ENCODE measurements at places on chromosomes 13 and 19. TPM values are rescaled to one million over a fixed set of nuclear protein-coding genes. Genes with fewer than 3 reads are reported as not detected.

Gene KLF1
- not detected for total RNA-seq

- H3K4me3 ChIP-seq: no peak within 1 kb of the TSS
- H3K4me1 ChIP-seq: no peaks in the 10 kb centered on the region
- H3K27me3 ChIP-seq: no peaks in the 10 kb centered on the region
- peak; percentile 76 for DNase-seq
These were observed at the start of gene SLITRK6 for GRCh38 chr13:85799097-85799582. Gene SLITRK6, minus strand, starts transcription at chr13:85799419. Its CDS starts 2,911 bp downstream, at chr13:85796508.

DNA sequence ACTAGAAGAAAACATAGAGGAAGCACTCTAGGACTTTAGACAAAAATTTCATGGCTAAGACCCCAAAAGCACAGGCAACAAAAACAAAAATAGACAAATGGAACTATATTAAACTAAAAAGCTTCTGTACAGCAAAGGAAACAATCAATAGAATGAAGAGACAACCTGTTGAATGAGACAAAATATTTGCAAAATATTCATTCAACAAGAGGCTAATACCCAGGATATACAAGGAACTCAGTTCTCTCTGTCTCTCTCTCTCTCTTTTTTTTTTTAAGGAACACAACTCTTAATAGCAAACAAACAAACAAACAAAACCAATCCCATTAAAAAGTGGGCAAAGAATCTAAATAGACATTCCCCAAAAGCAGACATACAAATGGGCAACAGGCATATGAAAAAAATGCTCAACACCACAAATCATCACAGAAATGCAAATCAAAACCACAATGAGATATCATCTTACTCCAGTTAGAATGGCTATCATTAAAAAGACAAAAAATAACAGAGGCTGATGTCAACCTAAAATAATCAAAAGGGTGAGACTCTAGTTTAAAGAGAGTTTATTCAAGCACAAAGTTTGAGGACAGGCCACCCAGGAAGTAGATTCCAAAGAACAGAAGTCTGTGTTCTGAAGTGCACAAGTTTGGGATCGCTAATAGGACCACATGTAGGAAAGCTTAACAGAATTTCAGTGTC, 27.1 kb upstream of the SLC7A9 start:
- no peak overlapping the region for H3K4me3 ChIP-seq
- no peaks in the 10 kb centered on the region for H3K27me3 ChIP-seq
- H3K36me3 ChIP-seq: no peaks in the 10 kb centered on the region
- H3K27ac ChIP-seq: no peak overlapping the region
- no peaks in the 10 kb centered on the region for H3K4me1 ChIP-seq

DNA sequence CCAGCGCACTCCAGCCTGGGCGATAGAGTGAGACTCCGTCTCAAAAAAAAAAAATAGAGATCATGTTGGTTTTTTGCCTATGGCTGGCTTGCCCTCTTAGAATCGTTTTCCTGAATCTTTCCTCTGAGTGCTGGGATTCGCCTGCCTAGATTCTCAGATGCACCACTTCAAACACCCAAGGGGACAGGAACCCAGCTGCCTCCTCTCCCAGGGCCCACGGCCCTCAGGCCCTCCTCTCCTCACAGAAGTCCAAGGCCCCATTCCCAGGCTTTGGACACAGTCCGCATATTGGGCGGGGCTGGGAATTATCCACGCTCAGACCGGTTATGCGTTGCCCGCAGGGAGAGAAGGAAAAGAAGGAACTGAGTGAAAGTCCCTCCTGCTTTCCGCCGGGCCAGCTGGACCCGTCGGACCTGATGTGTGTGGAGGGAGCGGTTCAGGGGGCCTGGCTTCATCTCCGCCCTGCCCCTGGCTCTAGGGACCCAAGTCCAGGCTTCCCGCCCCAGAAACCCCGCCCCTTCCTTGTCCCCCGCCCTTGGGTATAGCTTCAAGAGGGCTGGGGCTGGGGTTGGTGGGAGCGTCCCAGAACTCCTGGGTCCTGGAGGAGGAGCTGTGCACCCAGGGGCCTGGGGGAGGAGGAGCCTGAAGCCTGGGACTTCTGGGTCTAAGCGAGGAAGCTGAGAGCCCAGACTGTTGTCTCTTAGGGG, 5.8 kb downstream of the PPFIA3 start:
- H3K36me3 ChIP-seq: no peaks in the 10 kb centered on the region
- H3K27me3 ChIP-seq: peaks cover 9% of the 10 kb centered on the region
- H3K4me1 ChIP-seq: peaks cover 5% of the 10 kb centered on the region
- H3K4me3 ChIP-seq: no peak overlapping the region
- no peak for DNase-seq

- H3K27ac ChIP-seq: no peak overlapping the region
- no peaks in the 10 kb centered on the region for H3K36me3 ChIP-seq
- DNase-seq: no peak
- H3K4me1 ChIP-seq: no peaks in the 10 kb centered on the region
- H3K4me3 ChIP-seq: no peak overlapping the region
These were observed 242.0 kb upstream of the TSHZ3 start for GRCh38 chr19:31591258-31591657.

DNA sequence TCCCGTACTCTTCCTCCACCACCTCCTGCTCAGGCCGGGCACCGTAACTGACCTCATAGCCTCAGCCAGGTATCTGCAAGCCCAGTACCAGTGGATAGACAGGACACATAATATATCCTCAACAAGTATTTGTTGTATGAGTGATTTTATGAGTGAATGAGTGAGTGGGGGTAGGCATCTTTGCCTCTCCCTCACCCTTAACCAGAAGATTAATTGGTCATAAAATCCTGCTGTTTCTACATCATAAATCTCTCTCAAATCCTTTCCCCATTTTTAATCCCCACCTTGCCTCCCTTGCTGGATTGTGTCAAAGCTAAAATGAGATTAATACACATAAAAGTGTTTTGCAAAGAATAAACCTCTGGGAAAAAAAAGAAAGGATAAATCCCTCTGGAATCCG, 44.4 kb upstream of the HMGB1 start:
- no peaks in the 10 kb centered on the region for H3K27me3 ChIP-seq
- H3K4me3 ChIP-seq: no peak overlapping the region
- DNase-seq: no peak
- H3K4me1 ChIP-seq: no peaks in the 10 kb centered on the region
- H3K27ac ChIP-seq: no peak overlapping the region

- H3K27ac ChIP-seq: peak within 1 kb of the TSS; percentile 72
- H3K4me1 ChIP-seq: peaks cover 28% of the 10 kb centered on the region
- H3K36me3 ChIP-seq: no peaks in the 10 kb centered on the region
- H3K27me3 ChIP-seq: no peaks in the 10 kb centered on the region
These were observed at the start of gene PTPRH for GRCh38 chr19:55208880-55209692. Gene PTPRH, minus strand, starts transcription at chr19:55209501. Its CDS starts 68 bp downstream, at chr19:55209433.

- H3K36me3 ChIP-seq: no peaks in the 10 kb centered on the region
- no peak overlapping the region for H3K27ac ChIP-seq
- no peak overlapping the region for H3K4me3 ChIP-seq
- H3K27me3 ChIP-seq: no peaks in the 10 kb centered on the region
- H3K4me1 ChIP-seq: no peaks in the 10 kb centered on the region
These were observed 8.5 kb upstream of the ZNF91 start for GRCh38 chr19:23403581-23404324.

Measured in astrocyte (in vitro differentiated cells and primary cell).